ENCODE measurements at places on chromosomes 16 and 17. TPM values are rescaled to one million over a fixed set of nuclear protein-coding genes. Genes with fewer than 3 reads are reported as not detected.
A peak's percentile ranks its signal among the peaks of the same experiment; 100 is the strongest.

TMC7 gene
- polyA plus RNA-seq = 0.31 TPM

GRCh38 chr16:87392821-87393679 is 914 bp downstream of the MAP1LC3B start:
- peak; percentile 76 for DNase-seq
- H3K27ac ChIP-seq = peak overlapping the region; percentile 98
- H3K36me3 ChIP-seq = peaks cover 10% of the 10 kb centered on the region
- peak overlapping the region; percentile 84 for H3K4me3 ChIP-seq
- H3K27me3 ChIP-seq = no peaks in the 10 kb centered on the region

- no peaks in the 10 kb centered on the region for H3K36me3 ChIP-seq
- H3K4me1 ChIP-seq = no peaks in the 10 kb centered on the region
- H3K27me3 ChIP-seq = peaks cover 100% of the 10 kb centered on the region
- no peak overlapping the region for H3K27ac ChIP-seq
These were observed 20.3 kb upstream of the HOXB9 start for GRCh38 chr17:48646183-48647102.

DNA sequence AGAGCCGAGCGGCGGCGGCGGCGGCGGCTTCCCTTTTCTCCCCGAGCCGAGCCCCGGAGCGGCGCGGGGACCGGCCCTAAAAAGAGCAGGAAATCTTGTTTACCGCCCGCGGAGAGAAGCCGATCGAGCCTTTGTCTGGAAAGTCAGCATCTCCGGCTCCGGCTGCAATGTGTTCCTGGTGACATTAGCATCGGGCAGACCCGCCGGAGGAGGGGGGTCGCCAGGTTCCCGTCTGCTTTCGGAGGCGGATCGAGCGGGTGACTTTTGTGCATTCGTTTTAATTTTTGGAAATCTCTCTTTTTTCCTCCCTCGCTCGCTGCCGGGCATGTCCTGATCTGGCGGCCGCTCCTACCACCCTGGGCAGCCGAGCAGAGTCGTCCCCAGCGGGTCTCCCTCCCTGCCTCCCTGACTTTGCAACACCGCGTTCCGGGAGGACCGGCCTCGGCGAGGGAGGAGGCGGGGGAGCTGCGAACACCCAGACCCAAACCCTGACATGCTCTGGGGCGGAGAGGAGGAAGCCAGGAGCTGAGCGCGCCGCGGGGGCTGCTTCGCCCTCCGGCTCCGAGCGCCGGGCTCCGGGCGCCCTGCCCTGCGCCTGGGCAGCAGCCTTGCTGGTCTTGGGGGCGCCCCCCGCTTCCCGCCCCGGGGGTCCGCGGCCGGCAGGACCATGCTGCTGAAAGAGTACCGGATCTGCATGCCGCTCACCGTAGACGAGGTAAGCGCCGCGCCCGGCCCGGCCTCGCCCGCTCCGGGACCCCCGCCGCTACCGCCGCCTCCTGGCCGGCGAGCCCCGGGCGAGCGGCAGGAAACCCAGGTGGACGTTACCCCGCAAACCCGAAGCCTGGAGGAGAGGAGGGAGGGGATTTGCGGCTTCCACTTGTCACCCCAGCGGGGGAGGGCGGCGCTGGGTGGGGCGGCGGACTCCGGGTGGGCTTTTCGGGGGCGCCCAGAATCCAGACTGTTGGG is 690 bp downstream of the PITPNC1 start:
- no peaks in the 10 kb centered on the region for H3K36me3 ChIP-seq
- H3K27me3 ChIP-seq = no peaks in the 10 kb centered on the region
- peak; percentile 54 for DNase-seq
- peak overlapping the region; percentile 96 for H3K27ac ChIP-seq
- H3K4me1 ChIP-seq = peaks cover 43% of the 10 kb centered on the region

ZNF624 gene
- polyA plus RNA-seq = 0.44 TPM

- no peak overlapping the region for H3K4me3 ChIP-seq
- no peaks in the 10 kb centered on the region for H3K27me3 ChIP-seq
- peaks cover 3% of the 10 kb centered on the region for H3K4me1 ChIP-seq
- H3K27ac ChIP-seq = no peak overlapping the region
- DNase-seq = no peak
These were observed 99.3 kb downstream of the STXBP4 start for GRCh38 chr17:55067697-55068439.

DNA sequence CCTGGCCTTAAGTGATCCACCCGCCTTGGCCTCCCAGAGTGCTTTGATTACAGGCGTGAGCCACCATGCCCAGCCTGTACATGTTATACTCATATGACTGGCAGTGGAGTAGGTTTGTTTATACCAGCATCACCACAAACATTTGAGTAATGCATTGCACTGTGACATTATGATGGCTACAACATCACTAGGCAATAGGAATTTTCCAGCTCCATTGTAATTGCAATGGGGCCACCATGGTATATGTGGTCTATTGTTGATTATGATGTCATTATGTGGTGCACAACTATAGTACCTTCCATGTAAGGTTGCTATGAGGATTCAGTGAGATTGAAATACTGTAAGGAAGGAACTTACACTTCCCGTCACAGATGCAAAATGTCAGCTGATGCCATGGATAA is 168.9 kb downstream of the COPRS start:
- no peak overlapping the region for H3K27ac ChIP-seq
- no peaks in the 10 kb centered on the region for H3K36me3 ChIP-seq

CORO1A gene
- 37.3 TPM for polyA plus RNA-seq

DNA sequence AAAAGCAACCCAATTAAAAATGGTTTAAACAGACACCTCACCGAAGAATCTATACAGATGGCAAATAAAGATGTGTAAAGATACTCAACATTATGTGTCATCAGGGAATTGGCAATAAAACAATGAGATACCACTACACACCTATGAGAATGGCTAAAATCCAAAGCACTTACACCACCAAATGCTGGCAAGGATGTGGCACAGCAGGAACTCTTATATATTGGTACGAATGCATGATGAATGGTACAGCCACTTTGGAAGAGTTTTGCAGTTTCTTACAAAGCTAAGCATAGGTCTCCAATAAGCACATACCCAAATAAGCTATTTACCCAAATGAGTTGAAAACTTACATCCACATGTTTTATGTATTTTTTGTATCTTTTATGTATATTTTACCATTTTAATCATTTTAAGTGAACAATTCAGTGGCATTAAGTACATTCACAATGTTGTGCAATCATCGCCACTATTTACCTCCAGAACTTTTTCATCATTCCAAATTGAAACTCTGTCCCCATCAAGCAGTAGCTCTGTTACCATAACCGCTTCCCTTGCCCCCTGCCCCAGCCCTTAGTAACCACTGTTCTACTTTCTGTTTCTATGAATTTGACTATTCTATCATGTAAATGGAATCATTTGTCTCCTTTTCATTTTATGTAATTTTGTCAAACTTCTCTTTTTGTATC is 6.7 kb upstream of the ALDH3A2 start:
- H3K4me1 ChIP-seq = peaks cover 4% of the 10 kb centered on the region
- no peak for DNase-seq
- H3K4me3 ChIP-seq = no peak overlapping the region
- H3K36me3 ChIP-seq = no peaks in the 10 kb centered on the region

GRCh38 chr16:22375117-22375962 is 921 bp upstream of the CDR2 start:
- DNase-seq = peak; percentile 53
- H3K27me3 ChIP-seq = no peaks in the 10 kb centered on the region
- peak overlapping the region; percentile 88 for H3K27ac ChIP-seq
- peaks cover 37% of the 10 kb centered on the region for H3K4me1 ChIP-seq
- no peaks in the 10 kb centered on the region for H3K36me3 ChIP-seq
- H3K4me3 ChIP-seq = peak overlapping the region; percentile 87

DNA sequence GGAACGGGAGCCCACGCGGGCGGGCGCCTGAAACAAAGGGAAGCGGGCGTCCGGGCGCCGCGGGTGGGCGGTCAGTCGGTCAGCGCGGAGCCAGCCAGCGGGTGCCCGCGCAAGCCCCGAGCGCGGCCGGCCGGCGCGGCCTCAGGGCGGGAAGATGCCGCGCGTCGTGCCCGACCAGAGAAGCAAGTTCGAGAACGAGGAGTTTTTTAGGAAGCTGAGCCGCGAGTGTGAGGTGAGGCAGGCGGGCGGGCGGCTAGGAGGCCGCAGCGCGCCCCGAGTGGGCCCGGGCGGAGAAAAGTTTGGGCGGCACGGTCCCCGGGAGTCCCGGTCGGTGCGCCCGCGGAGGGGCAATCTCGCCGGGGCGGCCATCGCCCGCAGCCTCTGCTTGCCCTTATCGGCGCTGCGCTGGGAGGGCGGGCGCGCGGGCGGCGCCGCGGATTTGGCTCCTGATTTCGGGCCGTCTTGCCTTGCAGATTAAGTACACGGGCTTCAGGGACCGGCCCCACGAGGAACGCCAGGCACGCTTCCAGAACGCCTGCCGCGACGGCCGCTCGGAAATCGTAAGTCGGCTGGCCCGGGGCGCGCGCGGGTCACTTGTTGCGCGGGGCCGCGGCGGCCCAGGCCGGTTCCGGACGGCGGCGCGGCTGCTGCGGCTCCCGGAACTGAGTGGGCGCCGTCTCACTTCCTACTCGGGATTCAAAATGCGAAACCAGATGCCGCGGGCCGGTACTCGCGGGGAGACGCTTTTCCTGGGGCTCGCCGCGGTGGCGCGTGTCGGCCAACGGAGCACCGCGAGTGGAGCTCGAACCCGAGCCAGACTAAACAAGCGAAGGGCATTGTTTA is 526 bp downstream of the CBFB start:
- H3K27ac ChIP-seq = peak overlapping the region; percentile 95
- H3K27me3 ChIP-seq = no peaks in the 10 kb centered on the region
- H3K36me3 ChIP-seq = no peaks in the 10 kb centered on the region
- peak; percentile 66 for DNase-seq
- peak overlapping the region; percentile 74 for H3K4me3 ChIP-seq

GRCh38 chr17:48568499-48569239 is 9.5 kb downstream of the HOXB4 start:
- H3K36me3 ChIP-seq = no peaks in the 10 kb centered on the region
- DNase-seq = no peak
- no peaks in the 10 kb centered on the region for H3K27me3 ChIP-seq

GRCh38 chr17:82553210-82553930 is 33.8 kb downstream of the FOXK2 start:
- no peaks in the 10 kb centered on the region for H3K27me3 ChIP-seq
- peak overlapping the region; percentile 32 for H3K27ac ChIP-seq
- no peak overlapping the region for H3K4me3 ChIP-seq
- DNase-seq = no peak
- no peaks in the 10 kb centered on the region for H3K36me3 ChIP-seq

GRCh38 chr17:48546924-48547807 is 2.3 kb upstream of the HOXB2 start:
- peak overlapping the region; percentile 20 for H3K4me3 ChIP-seq
- H3K27ac ChIP-seq = peak overlapping the region; percentile 46
- peaks cover 99% of the 10 kb centered on the region for H3K27me3 ChIP-seq
- peaks cover 8% of the 10 kb centered on the region for H3K36me3 ChIP-seq
- DNase-seq = peak; percentile 83

DNA sequence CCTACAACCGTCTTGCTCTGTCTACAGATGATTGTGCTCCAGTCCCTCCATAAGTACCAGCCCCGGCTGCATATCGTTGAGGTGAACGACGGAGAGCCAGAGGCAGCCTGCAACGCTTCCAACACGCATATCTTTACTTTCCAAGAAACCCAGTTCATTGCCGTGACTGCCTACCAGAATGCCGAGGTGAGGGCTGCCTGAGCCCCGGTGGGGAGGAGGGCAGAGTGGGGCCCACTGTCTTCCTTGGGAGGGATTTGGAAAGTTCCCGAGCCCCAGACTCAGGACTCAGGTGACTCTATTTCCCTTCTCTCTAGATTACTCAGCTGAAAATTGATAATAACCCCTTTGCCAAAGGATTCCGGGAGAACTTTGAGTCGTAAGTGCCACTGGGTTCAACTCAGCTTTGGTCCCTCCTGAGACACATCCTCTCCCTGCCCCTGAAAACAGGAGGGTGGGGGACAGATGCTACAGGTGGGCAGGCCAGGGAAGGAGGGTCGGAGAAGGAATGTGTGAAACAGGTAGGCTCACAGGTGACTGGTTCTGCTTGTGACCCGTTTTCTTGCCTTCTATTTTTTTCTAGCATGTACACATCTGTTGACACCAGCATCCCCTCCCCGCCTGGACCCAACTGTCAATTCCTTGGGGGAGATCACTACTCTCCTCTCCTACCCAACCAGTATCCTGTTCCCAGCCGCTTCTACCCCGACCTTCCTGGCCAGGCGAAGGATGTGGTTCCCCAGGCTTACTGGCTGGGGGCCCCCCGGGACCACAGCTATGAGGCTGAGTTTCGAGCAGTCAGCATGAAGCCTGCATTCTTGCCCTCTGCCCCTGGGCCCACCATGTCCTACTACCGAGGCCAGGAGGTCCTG is 11.4 kb downstream of the TBX21 start:
- no peak overlapping the region for H3K4me3 ChIP-seq
- no peaks in the 10 kb centered on the region for H3K36me3 ChIP-seq
- no peaks in the 10 kb centered on the region for H3K4me1 ChIP-seq

- H3K36me3 ChIP-seq = no peaks in the 10 kb centered on the region
- peaks cover 14% of the 10 kb centered on the region for H3K4me1 ChIP-seq
- no peaks in the 10 kb centered on the region for H3K27me3 ChIP-seq
- no peak for DNase-seq
- no peak overlapping the region for H3K27ac ChIP-seq
- H3K4me3 ChIP-seq = no peak overlapping the region
These were observed 21.1 kb downstream of the GAS7 start for GRCh38 chr17:10177131-10177912.

GRCh38 chr16:61148930-61149329 is 887.3 kb downstream of the CDH8 start:
- no peaks in the 10 kb centered on the region for H3K27me3 ChIP-seq
- DNase-seq = no peak
- no peaks in the 10 kb centered on the region for H3K4me1 ChIP-seq

DNA sequence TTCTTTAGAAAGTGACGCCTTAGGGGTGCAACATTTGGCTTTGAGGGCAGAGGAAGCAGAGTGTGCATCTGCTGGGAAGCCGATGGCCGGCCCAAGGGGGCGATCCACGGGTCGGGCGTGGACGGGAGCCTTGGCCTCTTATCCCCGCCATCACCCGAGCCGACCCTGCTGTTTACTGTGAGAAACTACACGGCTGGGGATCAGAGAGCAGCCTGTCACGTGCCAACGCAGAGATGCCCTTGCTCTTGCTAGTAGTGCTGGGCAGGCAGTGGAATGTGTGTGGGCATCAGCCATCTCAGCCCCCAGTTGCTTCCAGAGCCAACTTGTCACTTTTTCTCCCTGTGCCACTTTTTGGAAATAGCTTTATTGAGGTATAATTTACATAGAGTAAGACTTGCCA is 26.7 kb upstream of the ITGB4 start:
- H3K36me3 ChIP-seq = peaks cover 3% of the 10 kb centered on the region
- no peaks in the 10 kb centered on the region for H3K27me3 ChIP-seq
- peaks cover 31% of the 10 kb centered on the region for H3K4me1 ChIP-seq
- H3K4me3 ChIP-seq = no peak overlapping the region
- DNase-seq = no peak
- peak overlapping the region; percentile 71 for H3K27ac ChIP-seq

GP2 gene
- polyA plus RNA-seq = 22.1 TPM

- H3K27ac ChIP-seq = no peak overlapping the region
- H3K4me1 ChIP-seq = peaks cover 27% of the 10 kb centered on the region
- DNase-seq = no peak
- no peak overlapping the region for H3K4me3 ChIP-seq
- no peaks in the 10 kb centered on the region for H3K36me3 ChIP-seq
- H3K27me3 ChIP-seq = no peaks in the 10 kb centered on the region
These were observed 25.5 kb downstream of the GPR142 start for GRCh38 chr17:74392848-74393247.

GRCh38 chr16:25023556-25023955 is 8.4 kb upstream of the ARHGAP17 start:
- no peak for DNase-seq
- no peaks in the 10 kb centered on the region for H3K27me3 ChIP-seq

XYLT1 gene
- polyA plus RNA-seq = 1.0 TPM
